ENCODE measurements at places on chromosomes 7 and 10. TPM values are rescaled to one million over a fixed set of nuclear protein-coding genes. Genes with fewer than 3 reads are reported as not detected.

Gene GPC2
- 6.5 TPM for total RNA-seq

Gene RBP4
- total RNA-seq: not detected

Gene EN2
- not detected for total RNA-seq

Gene OPN4
- not detected for total RNA-seq

Gene MUC12
- total RNA-seq: not detected

Gene CNPY1
- not detected for total RNA-seq

Gene SPDYE6
- total RNA-seq: 0.33 TPM

Gene TMEM176B
- total RNA-seq: not detected

Gene TCAF2
- 17.3 TPM for total RNA-seq

Gene ST7
- total RNA-seq: 26.4 TPM

Gene ACTL6B
- total RNA-seq: not detected

Gene ELMO1
- 68.5 TPM for total RNA-seq

Gene AKR1B15
- total RNA-seq: not detected

Gene ENO4
- total RNA-seq: 0.33 TPM

Gene KCNMA1
- 0.19 TPM for total RNA-seq

Gene CCDC172
- total RNA-seq: not detected

Gene PNLIP
- not detected for total RNA-seq

Gene BHLHA15
- total RNA-seq: 0.98 TPM

Gene PDE1C
- total RNA-seq: 1.8 TPM

Gene PDZD7
- 1.3 TPM for total RNA-seq

Gene TRPV5
- total RNA-seq: 0.10 TPM

Gene GATA3
- 0.29 TPM for total RNA-seq

Gene HABP2
- not detected for total RNA-seq

Gene FAM131B
- 0.65 TPM for total RNA-seq

Gene PHF14
- 45.1 TPM for total RNA-seq

Gene ZCCHC24
- 6.6 TPM for total RNA-seq

Gene PIK3CG
- total RNA-seq: 17.3 TPM

Gene JCAD
- total RNA-seq: 61.6 TPM

Gene UCMA
- not detected for total RNA-seq

Gene PRKRIP1
- total RNA-seq: 16.9 TPM

Gene TMEM213
- total RNA-seq: not detected

Gene NUTM2B
- total RNA-seq: 0.33 TPM

Gene SEPTIN7
- 243 TPM for total RNA-seq

Gene SPDYE16
- not detected for total RNA-seq

Gene PRRT4
- not detected for total RNA-seq

Gene LRRC61
- 2.0 TPM for total RNA-seq

Gene HOXA3
- 6.5 TPM for total RNA-seq

Gene PDLIM1
- 63.7 TPM for total RNA-seq

Gene SPDYE2B
- total RNA-seq: not detected

Gene COL1A2
- 29.0 TPM for total RNA-seq

Data from vein endothelial cell (primary cell).